ENCODE measurements at places on chromosomes 7 and 10.

- peak; percentile 22 for DNase-seq
These were observed 493.3 kb upstream of the PODXL start for GRCh38 chr7:132049462-132050304.

GRCh38 chr7:74228951-74229900 lies 19.4 kb downstream of the LAT2 start:
- DNase-seq, result no peak

GRCh38 chr7:93958216-93958615 lies 36.7 kb downstream of the GNG11 start:
- DNase-seq, result peak; percentile 44

- no peak for DNase-seq
These were observed 56.4 kb upstream of the NPS start for GRCh38 chr10:127492607-127493250.

GRCh38 chr7:2621061-2621828 lies 10.5 kb upstream of the TTYH3 start:
- peak; percentile 74 for DNase-seq

DNA sequence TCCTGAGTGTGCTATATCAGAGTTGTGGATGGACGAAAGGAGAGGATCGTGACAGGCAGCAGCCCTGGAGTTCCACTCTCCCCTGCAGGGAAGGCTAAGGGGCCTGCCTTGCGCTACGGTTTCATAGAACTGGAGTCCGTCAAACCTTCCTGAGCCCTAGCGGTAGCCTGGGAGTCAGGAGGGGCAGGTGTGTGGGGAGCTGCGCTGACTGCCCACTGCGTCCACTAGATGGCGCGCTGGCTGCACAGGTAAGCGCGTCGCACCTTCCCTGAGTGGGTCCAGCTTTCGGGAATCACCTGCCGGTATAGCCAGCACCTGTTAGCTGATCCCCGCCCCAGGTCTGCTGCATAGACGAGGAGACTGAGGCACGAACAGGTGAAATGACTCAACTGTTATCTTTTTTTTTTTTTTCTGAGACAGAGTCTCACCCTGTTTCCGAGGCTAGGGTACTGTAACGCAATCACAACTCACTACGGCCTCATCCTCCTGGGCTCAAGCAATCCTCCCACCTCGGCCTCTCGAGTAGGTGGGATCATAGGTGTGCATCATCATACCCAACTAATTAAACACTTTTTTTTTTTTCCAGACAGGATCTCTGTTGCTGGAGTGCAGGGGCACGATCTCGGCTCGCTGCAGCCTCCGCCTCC lies 20.2 kb upstream of the BAIAP2L1 start:
- DNase-seq, result peak; percentile 20

- DNase-seq, result no peak
These were observed 42.0 kb downstream of the PRR15 start for GRCh38 chr7:29605671-29606070.

- no peak for DNase-seq
These were observed 49.8 kb upstream of the AKR1E2 start for GRCh38 chr10:4776234-4776638.

- no peak for DNase-seq
These were observed 23.9 kb upstream of the AP5Z1 start for GRCh38 chr7:4751398-4751947.

DNA sequence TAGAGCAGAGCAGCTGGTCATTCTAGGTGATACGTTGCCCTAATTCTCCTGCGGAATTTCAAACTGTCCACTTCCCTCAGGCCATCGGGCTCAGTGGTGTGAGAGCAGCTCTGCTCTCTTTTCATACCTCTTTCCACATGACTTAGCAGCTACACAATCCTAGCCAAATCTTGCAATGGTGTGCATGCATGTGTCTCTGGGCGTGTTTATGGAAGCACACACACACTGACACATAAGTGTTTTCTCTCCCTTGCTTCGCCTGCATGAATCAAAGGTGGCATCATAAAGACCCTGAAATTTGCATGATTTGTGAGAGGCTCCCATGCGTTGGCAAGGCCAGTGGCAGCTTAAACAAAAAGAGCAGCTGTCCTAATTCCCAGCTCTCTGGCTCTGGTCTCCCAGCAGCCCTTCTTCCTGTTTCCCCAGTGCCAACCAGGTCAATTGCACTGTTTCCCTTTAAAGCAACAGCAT lies 1189.5 kb downstream of the GATA3 start:
- DNase-seq, result no peak

DNA sequence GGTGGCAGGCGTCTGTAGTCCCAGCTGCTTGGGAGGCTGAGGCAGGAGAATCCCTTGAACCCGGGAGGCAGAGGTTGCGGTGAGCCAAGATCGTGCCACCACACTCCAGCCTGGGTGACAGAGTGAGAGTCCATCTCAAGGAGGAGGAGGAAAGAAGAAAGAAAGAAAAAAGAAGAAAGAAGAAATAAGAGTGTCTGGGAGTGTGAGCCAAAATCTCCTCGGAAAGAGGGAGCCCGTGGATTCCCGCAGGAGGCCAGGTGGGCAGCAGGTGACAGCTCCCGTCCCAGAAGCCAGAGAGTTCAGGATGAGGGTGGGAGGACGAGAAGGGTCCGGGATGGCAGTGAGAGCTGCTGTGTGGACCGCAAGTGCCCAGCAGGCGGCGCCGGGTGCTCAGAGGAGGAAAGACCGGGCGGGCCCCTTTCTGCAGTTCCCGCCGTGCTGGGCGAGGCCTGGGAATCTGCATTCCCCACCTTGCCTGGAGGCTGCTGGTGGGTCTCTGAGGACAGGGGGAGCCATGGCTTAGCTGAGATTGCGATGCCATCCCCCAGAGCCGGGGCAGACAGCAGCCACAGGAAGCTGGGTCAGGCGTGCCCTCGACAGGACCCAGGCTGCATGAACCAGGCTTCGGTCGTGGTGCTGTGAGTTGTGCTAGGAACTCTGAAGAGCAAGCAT lies 17.1 kb upstream of the AMZ1 start:
- DNase-seq, result peak; percentile 43

DNA sequence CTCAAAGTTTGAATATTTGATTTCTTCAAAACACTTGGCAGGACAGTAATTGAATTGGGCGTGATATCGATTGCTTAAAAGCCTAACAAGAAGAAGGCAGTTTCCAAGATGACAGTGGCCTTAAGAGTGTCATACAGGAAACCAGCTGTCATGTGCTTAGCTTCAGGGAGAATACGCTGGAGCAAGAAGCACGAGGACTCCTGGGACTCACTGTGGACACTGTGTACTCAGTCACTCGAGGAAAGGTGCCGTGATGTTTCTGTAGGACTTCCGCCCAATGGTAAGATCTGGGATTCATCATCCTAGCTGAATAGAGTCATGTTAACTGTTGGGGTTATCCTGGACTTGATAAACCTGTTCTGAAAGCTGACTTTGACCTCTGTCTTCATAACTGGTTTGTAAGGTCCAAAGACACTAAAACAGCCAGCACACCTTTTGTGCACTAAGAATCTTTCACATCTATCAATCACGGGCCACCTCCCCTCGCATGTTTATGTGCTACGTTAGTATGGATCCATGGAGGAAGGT lies 113.5 kb downstream of the CELF2 start:
- DNase-seq, result no peak

- DNase-seq, result peak; percentile 22
These were observed 1158.9 kb upstream of the CELF2 start for GRCh38 chr10:9858816-9859215.

DNA sequence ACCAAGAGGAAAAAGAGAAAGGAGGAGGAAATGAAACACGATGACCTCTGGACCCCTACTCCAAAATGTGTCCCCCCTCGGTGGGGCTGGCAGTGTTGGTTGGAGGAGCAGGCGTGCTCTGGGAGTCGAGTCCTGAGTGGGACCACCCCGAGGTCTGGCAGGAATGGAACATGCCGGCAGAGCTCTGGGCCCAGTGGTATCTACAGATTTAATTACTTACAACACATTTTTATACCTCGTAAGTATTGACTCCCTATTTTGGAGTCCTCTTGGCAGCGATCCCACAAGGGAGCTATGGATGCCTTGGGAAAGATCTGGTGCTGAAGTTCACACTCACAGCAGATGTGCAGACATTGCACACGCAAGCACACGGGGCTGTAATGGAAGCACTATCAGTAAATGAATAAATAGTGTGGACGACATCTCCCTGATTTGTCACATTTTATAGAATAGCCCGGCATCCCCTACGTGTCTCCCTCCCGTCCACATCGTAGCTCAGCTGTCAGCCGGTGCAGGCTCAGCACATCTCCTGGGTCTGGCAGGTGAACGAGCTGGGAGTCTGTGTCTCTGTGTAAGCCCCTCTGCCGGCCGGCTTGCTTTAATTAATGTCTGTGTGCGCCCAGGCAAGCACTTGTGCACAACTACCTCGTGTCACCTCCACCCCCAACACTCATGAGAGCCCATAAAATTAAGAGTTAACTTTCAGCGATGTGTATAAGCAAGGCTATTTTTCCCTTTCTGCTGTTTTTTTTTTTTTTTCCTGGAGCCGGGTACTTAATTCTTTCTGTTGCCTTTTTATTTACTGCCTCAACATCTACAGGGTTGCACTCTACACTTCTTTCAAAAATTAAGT lies 603.2 kb downstream of the LRMDA start:
- peak; percentile 18 for DNase-seq

DNA sequence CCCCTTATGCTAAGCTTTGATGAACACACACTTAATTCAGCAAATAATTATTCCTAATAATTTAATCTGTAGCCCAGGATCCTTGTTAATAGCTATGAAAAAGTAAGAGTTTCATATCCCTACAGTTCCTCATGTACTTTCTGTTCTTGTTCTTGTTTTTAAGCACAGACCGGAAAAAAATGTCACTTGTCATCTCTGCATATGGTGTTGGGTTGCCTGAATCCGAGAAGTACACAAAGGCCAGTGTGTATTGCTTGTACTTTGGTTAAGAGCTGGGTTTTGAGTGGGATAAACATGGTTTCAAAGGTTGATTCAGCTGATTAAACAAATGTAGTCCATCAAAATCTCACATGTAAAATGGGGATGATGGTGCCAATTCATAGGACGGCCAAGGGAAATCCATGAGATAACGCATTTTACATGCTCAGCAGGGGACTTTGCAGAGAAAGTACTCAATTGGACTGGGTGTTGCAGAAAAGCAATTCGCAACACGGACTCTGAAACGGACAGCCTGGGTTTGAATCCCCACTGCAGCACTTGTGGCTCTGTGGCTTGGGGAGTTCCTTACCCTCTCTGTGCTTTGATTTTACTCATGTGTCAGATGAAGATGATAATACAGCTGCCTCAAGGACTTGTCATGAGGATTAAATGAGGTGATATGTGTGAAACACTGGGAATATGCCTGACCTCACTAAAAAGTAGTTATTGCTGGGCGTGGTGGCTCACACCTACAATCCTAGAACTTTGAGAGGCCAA lies 71.7 kb downstream of the MAP3K8 start:
- DNase-seq, result no peak

All from fibroblast of upper back skin (primary cell).